ENCODE measurements at places on chromosomes 2 and 18.
A peak's percentile ranks its signal among the peaks of the same experiment; 100 is the strongest.

GRCh38 chr2:6896930-6897759 is 19.6 kb downstream of the RSAD2 start:
- DNase-seq: no peak

GRCh38 chr2:33262097-33262496 is 214.4 kb upstream of the RASGRP3 start:
- no peak for DNase-seq

- DNase-seq: no peak
Measured at GRCh38 chr18:62944454-62944853, 229.1 kb downstream of the PHLPP1 start.

DNA sequence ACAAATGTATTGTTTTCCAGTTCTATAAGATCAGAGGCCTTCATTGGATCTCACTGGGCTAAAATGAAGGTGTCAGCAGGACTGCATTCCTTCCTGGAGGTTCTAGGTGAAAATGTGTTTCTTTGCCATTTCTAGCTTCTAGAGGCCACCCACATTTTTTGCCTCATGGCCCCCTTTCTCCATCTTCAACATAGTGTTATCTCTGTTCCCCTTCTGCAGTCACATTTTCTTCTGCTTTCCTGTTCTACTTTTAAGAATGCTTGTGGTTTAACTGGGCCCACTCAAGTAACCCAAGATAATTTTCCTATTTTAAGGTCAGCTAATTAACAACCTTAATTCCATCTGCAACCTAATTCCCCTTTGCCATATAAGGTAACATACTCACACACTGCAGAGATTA is 36.1 kb downstream of the METTL21A start:
- DNase-seq: no peak

DNA sequence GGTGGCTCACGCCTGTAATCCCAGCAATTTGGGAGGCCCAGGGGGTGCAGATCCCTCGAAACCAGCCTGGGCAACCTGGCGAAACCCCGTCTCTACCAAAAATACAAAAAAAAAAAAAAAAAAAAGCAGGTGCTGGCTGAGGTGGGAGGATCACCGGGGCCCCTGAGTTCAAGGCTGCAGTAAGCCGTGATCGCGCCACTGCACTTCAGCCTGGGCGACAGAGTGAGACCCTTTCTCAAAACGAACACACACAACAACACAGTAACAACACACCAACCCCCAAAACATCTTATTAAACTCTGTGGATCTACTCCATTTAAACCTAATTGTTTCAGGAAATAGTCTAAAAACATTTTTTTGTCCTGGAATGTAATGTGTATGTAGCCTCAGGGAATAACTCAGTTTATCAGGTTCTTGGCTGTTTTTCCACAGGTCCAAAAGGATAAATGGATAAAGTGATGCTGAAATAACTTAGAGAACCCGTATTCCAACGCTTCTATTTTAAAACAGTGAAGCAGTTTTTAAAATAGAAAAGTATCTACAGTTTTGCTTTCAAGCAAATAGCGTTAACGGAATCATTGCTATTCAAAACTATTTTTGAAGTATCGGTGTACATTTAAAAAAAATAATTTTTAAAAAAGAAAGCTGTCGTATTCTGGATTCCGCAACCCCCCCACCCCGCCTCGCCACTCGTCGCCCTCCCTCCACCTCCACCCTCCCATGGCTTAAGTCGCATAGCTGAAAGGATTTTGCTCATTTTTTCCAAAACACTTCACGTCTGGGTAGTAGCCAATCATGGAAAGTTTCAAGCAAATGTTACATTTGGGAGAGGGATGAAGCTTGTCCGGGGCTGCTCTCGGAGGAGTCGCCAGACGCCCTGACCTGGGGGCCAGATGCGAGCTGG is 895 bp upstream of the GLS start:
- DNase-seq: no peak

DNA sequence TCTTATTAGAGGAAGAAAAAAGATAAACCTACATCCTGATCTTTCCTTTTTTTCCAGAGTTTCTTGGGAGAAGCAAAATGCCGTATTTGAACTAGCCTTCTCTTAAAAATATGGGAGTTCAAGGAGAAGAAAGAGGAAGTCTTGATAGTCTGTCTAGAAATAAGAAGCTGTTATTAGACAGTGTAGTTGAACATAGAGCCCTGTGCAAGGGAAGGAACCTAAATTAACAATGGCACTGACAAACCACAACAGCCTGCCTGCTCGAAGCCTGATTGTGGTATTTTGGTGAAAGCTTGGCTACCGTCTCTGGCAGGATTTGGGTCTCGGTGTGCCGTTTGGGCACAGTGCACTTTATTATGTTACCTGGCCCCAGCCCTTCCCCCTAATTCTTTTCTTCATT is 17.1 kb downstream of the SMARCAL1 start:
- no peak for DNase-seq

DNA sequence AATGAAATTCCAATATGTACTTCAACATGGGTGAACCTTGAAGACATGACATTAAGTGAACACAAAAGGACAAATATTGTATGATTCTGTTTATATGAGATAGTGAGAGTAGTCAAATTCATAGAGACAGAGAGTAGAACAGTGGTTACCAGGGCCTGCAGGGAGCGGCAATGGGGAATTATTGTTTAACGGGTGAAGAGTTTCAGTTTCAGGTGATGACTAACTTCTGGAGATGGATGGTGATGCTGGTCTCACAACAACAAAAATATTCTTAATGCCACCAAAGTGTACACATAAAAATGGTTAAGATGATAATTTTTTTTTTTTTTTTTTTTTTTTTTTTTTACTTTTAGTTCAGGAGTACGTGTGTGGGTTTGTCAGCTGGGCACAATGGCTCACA is 109.4 kb upstream of the TMEM200C start:
- no peak for DNase-seq

- DNase-seq: no peak
Measured at GRCh38 chr2:203909974-203910373, 26.6 kb upstream of the ICOS start.

- no peak for DNase-seq
Measured at GRCh38 chr2:158997037-158997790, 28.8 kb downstream of the TANC1 start.

- DNase-seq: no peak
Measured at GRCh38 chr2:136363470-136363869, 245.5 kb upstream of the CXCR4 start.

GRCh38 chr18:25164211-25164847 is 187.6 kb downstream of the ZNF521 start:
- DNase-seq: no peak

GRCh38 chr2:26581991-26582842 is 58.9 kb downstream of the CIB4 start:
- peak; percentile 30 for DNase-seq

GRCh38 chr2:201542291-201542690 is 90.8 kb downstream of the STRADB start:
- no peak for DNase-seq

DNA sequence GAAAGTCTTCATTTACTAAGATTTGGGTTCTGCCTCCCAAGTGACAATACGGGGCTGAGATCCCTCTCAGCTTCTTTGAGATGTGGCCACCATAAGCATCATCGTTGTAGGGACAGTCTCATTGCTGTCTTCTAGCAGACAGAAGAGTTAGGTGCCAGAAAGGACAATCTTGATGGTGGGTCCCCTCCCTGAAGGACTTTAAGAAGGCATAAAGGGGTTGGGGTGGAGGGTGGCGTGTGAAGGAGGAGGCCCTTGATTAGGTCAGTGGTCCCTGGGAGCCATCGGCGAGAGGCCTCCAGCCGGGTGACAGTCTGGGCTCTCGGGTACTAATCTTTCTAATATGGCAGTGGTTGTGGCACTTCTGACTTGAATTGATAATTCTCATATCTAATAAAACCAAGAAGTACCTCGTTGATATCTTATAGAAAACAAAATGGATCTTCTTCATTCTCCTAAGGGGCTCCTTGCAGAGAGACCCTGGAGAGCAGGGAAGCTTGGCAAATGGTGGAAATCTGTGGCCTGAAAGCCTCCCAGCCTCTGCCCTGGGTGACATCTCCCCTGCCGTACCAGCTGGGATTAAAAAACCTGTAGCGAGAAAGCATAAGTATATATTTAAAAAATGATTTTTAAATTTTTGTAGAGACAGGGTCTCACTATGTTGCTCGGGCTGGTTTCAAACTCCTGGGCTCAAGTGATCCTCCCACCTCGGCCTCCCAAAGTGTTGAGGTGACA is 7.2 kb upstream of the PSMD1 start:
- DNase-seq: no peak

GRCh38 chr2:58480141-58480540 is 239.0 kb upstream of the FANCL start:
- DNase-seq: no peak

Measured in sciatic nerve (tissue), 2 donors.